Stimulated activated CD8-positive, alpha-beta memory T cell treated with anti-CD3 and anti-CD28 coated beads, Interleukin-7, amount 100 ng/mL, for 4 hours (primary cell): ENCODE measurements at places on chromosomes 2 and 18.

DNA sequence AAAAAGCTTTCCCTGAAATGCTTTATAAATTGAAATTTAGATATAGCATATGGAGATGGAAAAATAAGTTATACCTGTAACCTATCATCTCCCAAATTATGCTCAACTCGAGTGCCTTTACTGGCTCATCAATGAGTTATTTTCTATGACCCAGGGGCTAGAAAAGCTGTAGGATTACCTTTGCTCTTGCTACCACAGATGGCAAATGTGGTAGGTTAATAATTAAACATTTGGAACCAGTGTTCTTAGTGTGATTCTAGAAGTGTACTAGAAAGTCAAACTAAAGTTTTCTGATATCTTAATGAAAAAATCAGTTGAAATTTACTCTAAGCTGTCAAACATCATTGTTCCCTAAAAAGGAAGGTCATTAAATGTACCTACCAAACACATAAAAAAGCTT is 22.5 kb downstream of the ALS2 start:
- DNase-seq = no peak

DNA sequence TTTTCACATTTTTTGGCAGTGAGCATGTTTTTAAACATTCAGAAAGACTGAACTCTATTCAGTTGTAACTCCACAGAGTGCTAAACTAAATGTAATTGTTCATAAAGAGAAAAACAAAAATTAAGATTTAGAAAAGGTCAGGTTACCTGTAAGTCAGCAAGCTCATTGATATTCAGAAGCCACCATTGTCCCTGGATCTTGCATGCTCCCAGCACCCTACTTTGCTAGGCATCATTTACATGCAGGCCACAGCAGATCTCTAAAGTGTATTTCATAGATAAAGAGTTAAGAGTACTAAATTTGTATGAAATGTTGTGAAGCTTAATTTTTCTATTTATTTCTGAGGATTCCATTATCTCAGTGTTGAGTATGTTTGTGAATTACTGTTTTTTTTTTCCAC is 64.8 kb upstream of the CDH19 start:
- no peak for DNase-seq

- DNase-seq = no peak
Measured at GRCh38 chr2:54470266-54470938, 14.3 kb downstream of the SPTBN1 start.

- no peak for DNase-seq
Measured at GRCh38 chr2:173282795-173283545, 71.7 kb upstream of the CDCA7 start.

DNA sequence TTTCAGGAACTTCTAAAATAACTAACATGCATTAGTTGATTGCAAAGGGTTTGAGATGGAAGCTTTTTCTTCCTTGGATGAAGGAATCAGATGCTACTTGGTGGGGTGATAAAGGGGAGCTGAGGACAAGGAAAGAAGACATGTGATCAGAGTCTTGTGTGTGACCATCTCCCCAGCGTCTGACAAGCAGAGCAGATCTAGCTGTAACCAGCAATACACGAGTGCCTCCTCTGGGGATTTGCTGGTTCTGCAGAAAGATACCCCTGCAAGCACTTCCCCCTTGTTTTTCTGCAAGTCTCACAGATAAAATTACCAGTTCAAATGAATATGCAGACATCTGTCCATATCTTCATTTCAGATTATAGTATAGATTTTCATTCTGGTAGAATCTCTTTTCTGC is 2.7 kb downstream of the CDH7 start:
- no peak for DNase-seq

GRCh38 chr2:127066942-127067341 is 40.0 kb downstream of the BIN1 start:
- DNase-seq = no peak

GRCh38 chr18:8151181-8151580 is 458.1 kb upstream of the RAB12 start:
- DNase-seq = no peak

- no peak for DNase-seq
Measured at GRCh38 chr2:8277921-8278571, 403.8 kb upstream of the ID2 start.

- no peak for DNase-seq
Measured at GRCh38 chr2:237650455-237650850, 23.1 kb downstream of the LRRFIP1 start.

GRCh38 chr2:120852200-120852815 is 116.6 kb downstream of the GLI2 start:
- no peak for DNase-seq

GRCh38 chr2:64166212-64166611 is 22.0 kb upstream of the PELI1 start:
- no peak for DNase-seq

GRCh38 chr2:192888109-192888508 is 693.4 kb upstream of the TMEFF2 start:
- DNase-seq = no peak
